ENCODE measurements at places on chromosomes 12 and 14. TPM values are rescaled to one million over a fixed set of nuclear protein-coding genes. Genes with fewer than 3 reads are reported as not detected.
A peak's percentile ranks its signal among the peaks of the same experiment; 100 is the strongest.

Gene EIF2B1
- 93.5 TPM for total RNA-seq

Gene CHPT1
- total RNA-seq: 22.8 TPM

Gene PLEKHD1
- not detected for total RNA-seq

Gene HNRNPC
- total RNA-seq: 1,256 TPM

Gene ARHGEF40
- total RNA-seq: 0.21 TPM

DNA sequence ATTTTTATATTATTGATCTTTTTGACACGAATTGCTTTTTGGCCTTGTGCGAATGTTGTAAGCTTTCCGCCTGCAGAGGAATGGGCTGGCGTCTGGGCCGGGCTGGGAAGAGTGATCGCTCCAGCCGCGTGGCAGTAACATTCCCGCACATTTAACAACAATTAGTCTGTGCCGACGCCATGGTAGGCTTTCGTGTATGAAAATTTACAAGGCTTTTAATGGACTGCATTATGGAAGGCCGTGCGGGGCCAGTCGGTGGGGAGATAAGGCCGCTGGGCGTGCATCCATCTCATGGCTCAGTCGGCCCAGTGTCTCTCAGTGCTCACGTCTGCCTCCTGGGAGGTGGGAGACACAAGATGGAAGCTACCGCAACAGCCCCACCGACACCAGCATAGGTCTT lies 142.2 kb downstream of the PHETA1 start:
- H3K27ac ChIP-seq: no peak overlapping the region
- H3K36me3 ChIP-seq: no peaks in the 10 kb centered on the region
- DNase-seq: no peak
- peaks cover 12% of the 10 kb centered on the region for H3K27me3 ChIP-seq
- H3K4me1 ChIP-seq: peaks cover 7% of the 10 kb centered on the region
- H3K4me3 ChIP-seq: no peak overlapping the region

DNA sequence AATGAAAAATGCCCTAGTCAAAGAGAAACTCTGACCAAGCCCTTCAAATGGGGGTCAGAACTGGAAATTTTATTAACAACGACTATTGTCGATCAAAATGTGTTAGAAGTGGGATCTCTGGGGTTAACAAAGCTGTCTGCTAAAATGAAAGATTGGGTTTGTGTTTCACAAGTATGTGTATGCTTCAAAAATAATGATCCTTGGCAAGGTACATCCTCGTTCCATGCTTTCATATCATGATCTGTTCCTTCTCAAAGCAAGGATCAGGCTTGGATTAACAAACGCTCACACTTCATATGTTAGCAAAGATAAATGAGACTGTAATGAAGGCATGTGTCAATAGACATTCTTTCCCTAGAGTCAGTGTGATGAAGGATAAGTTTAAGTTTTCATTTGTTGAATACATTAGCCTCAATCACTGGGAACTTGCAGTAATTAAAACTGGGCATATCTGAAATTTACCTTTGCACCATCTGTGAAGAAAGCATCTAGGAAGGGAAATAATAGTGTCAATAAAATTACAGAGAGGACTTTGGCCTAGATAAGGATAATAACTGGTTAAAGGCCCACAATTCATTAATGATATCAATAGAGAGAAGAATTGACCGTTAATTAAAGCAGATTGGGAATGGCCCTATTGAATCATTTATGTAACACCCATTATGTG lies 91.8 kb downstream of the RIN3 start:
- no peak overlapping the region for H3K4me3 ChIP-seq
- no peaks in the 10 kb centered on the region for H3K27me3 ChIP-seq
- H3K4me1 ChIP-seq: peaks cover 27% of the 10 kb centered on the region

DNA sequence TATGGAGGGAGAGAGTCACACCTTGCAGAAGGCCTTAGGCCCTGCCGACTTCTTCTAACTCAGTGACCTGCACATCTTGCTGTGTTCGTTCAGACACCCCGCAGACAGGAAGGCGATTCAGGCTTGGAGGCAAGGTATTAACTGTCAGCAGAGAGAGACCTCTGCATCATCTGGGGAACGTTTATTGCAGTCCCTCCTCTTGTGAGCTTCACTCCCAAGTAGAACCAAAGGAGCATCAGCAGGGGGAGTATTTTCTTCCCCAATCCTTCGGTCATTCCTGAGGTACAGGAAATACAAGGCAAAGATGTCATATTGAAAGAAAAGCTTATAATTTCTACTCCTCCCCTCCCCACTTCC lies 217.9 kb downstream of the CRADD start:
- no peaks in the 10 kb centered on the region for H3K27me3 ChIP-seq
- peaks cover 3% of the 10 kb centered on the region for H3K4me1 ChIP-seq
- H3K36me3 ChIP-seq: no peaks in the 10 kb centered on the region
- no peak overlapping the region for H3K4me3 ChIP-seq
- H3K27ac ChIP-seq: no peak overlapping the region
- no peak for DNase-seq

- H3K4me3 ChIP-seq: no peak overlapping the region
- H3K36me3 ChIP-seq: peaks cover 3% of the 10 kb centered on the region
- no peaks in the 10 kb centered on the region for H3K27me3 ChIP-seq
- peaks cover 2% of the 10 kb centered on the region for H3K4me1 ChIP-seq
Observed at GRCh38 chr14:60300019-60300418, 51.0 kb downstream of the PPM1A start.

GRCh38 chr12:128820723-128821432 lies 2.9 kb downstream of the SLC15A4 start:
- H3K4me1 ChIP-seq: peaks cover 45% of the 10 kb centered on the region
- H3K27ac ChIP-seq: peak overlapping the region; percentile 32
- no peaks in the 10 kb centered on the region for H3K27me3 ChIP-seq
- DNase-seq: no peak
- H3K36me3 ChIP-seq: peaks cover 42% of the 10 kb centered on the region

DNA sequence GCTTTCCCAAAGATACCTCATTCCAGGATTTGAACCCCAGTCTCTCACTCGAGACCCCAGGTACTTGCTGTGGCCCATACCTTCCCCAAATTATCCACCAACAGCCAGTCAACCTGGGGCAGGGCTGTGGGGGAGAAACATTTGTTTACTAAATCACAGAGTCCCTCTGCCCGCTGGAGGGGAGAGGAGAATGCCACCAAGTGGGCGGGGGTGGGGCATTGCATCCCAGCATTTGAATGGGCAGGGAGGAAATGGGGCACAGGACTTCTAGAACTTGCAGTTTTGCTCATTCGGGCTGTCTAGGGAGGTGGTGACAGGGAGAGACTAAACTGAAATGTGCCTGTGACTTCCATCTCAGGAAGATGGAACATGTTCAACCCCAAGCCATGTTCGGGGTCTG lies 10.9 kb upstream of the SERPINA9 start:
- DNase-seq: no peak
- no peaks in the 10 kb centered on the region for H3K36me3 ChIP-seq
- peaks cover 3% of the 10 kb centered on the region for H3K4me1 ChIP-seq
- H3K4me3 ChIP-seq: no peak overlapping the region

GRCh38 chr12:77072833-77073495 lies 7.6 kb upstream of the E2F7 start:
- H3K4me1 ChIP-seq: peaks cover 4% of the 10 kb centered on the region
- peaks cover 14% of the 10 kb centered on the region for H3K27me3 ChIP-seq
- H3K4me3 ChIP-seq: no peak overlapping the region

DNA sequence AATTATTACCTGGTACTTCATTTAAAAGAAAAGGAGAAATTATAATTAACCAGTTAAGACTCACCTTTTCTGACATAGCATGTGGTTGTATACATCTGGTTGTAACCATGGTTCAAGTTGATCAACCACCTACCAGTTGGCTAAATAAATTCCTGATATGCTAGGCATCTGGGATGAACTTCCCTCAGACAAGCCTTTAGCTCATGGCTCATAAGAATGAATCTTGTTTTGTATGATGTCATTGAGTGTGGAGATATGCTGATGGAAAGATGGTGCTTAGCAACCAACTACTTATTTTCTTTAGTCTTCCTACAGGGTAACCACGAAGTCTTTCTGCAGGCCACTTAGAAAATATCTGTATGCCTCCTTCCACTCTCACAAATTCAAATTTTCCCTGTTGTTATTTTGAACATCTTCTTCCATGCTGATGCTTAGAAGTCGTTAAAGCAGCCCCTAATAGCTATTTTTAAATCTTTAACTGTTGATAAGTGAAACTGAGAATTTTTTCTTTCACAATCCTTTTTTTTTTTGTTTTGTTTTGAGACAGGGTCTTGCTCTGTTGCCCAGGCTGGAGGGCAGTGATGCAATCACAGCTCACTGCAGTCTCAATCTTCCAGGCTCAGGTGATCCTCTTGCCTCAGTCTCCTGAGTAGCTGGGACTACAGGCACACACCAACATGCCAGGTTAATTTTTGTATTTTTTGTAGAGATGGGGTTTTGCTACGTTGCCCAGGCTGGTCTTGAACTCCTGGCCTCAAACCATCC lies 51.9 kb upstream of the PTHLH start:
- no peaks in the 10 kb centered on the region for H3K4me1 ChIP-seq
- H3K4me3 ChIP-seq: no peak overlapping the region
- no peak overlapping the region for H3K27ac ChIP-seq
- no peaks in the 10 kb centered on the region for H3K36me3 ChIP-seq
- peaks cover 19% of the 10 kb centered on the region for H3K27me3 ChIP-seq

- H3K27ac ChIP-seq: no peak overlapping the region
- no peaks in the 10 kb centered on the region for H3K27me3 ChIP-seq
- DNase-seq: no peak
- no peak overlapping the region for H3K4me3 ChIP-seq
- H3K4me1 ChIP-seq: peaks cover 19% of the 10 kb centered on the region
- peaks cover 1% of the 10 kb centered on the region for H3K36me3 ChIP-seq
Observed at GRCh38 chr12:74903522-74903921, 306.1 kb downstream of the KCNC2 start.

DNA sequence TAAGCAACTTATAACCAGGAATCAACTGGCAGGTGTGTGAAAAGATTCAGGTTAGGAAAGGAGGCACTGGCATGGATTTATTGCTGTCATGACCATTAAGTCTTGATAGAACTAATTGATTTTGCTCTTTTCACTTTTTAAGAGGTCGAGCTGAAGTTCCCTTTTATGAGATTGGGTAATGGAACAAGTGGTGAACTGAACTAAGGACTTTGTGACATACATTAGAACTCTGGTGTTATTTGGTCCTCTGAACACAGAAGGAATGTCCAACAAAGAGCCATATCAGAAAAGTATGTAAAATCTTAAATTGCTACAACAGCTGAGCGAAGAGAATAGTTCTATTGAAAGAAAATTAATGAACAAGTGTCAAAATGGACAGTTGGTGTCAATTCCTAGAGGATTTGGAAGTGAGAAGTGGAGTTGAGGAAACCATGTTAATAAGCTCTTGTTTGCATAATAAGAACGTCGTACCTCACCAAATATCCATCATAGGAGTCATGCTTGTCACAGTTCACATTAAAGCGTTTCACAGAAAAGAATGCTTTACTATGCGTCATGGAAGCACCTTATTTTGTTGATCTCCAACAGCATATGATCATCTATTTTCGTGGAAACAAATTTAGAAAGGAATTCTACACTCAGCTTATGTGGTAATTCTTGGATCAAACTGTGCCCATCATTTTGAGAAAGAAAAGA lies 8.4 kb upstream of the MYF6 start:
- H3K36me3 ChIP-seq: no peaks in the 10 kb centered on the region
- H3K27me3 ChIP-seq: no peaks in the 10 kb centered on the region
- H3K4me1 ChIP-seq: no peaks in the 10 kb centered on the region
- DNase-seq: no peak

DNA sequence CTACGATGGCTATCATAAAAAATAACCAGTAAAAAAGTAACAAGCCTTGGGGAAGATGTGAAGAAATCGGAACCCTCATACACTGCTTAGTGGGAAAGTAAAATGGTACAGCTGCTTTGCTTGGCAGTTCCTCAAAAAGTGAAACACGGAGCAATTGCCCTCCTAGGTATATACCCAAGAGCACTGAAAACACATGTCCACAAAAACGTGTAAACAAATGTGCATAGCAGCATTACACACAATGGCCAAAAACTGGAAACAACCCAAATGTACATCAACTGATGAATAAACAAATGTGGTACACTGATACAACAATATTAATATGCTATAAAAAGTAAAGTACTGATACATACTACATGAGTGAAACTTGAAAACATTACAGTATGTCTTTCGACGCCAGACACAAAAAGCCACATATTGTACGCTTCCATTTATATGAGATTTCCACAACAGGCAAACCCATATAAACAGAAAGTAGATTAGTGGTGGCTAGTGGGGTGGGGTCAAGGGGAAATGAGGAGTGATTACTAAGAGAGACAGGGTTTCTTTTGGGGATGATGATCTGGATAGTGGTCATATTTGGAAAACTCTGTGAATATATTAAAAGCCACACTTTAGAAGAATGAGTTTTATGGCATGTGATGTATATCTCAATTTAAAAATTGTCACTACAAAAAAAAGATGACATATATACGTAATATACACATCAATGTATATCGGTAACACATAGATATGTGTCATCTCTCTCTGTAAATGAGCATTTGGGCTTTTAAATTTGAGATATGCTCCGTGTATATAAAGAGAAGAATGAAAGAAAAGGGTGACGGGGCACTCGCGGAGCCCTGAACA lies 996 bp downstream of the SLC41A2 start:
- H3K4me1 ChIP-seq: peaks cover 27% of the 10 kb centered on the region
- H3K27me3 ChIP-seq: peaks cover 33% of the 10 kb centered on the region
- H3K36me3 ChIP-seq: no peaks in the 10 kb centered on the region

DNA sequence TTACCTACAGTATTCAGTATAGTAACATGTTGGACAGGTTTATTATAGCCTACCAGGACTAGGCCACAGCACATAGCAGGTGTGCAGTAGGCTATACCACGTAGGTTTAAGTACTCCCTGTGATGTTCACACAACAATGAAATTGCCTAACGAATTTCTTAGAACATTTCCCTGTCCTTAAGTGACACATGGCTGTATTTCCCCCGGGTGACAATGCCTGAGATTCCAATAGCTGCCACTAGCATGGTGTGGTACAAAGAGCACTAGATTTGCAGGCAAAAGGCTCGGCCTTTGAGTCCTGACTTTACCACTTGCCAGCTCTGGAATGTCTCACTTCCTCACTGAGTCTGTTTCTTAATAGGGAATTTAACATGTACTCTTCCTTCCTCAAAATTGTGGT lies 19.7 kb downstream of the PTPN21 start:
- H3K36me3 ChIP-seq: no peaks in the 10 kb centered on the region
- peaks cover 7% of the 10 kb centered on the region for H3K27me3 ChIP-seq
- H3K4me1 ChIP-seq: no peaks in the 10 kb centered on the region
- H3K27ac ChIP-seq: no peak overlapping the region
